ENCODE measurements at places on chromosomes 13 and 19.

DNA sequence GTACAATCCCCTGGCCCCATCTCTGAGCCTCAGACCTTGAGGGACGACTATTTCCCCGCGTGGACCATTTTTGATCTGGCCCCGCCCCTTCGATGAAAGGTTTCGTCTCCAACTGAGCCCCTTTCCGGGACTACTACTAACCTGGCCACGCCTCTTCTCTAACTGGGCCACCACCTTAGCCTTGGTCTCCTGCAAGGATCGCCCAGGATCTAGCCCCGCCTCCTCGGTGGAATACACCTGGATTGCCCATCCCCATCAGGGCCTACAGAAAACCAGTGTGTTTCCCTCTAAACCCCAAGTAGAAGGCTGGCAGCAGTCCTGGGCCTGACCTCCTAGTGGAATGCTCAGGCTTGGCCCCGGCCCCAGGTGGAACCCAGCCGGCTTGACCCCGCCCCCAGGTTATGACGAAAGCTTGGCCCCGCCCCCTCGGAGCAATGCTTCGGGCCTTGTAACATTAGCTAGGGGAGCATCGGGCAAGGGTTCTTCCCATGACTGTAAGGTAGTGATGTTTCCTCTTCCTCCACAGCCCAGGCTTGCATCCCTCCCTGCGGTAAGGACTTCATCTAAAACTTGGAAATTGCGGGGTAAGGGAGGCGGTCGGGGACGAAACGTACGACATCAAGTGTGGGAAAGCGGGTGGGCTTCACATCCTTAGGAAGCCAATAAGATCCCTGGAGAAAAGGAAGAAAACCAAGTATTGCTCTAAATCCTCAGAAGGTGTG, 9.1 kb downstream of the SPACA6 start:
- DNase-seq, result no peak

DNA sequence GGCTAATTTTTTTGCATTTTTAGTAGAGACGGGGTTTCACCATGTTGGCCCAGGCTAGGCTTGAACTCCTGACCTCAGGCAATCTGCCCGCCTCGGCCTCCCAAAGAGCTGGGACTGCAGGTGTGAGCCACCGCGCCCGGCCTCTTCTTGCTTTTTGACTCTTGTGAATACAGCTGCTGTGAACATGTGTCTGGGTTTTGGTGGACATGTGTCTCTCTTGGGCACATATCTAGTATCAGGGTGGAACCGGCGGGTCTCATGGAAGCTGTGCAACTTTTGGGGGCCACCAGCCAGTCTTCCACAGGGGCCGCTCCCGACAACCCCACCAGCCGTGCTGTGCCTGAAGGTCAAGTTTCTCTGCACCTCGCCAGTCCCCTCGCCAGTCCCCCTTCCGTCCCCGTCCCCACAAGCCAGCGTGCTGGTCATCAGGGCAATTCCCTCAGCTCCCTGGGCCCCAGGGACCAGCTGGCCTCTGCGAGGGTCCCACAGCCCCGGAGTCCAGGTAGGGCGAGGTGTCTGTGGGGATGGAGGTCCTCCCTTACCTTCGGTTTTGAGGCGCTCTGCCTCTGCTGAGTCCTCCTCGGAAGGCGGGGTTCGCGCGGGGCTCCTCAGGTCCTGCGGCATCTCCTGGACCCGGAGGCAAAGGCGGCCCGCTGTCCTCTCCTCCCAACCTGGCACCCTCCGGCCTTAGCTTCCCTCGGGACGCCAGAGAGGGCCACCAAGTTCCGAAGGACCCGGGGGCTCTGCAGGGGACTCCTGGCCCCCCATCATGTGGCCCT, 16.3 kb downstream of the SGTA start:
- DNase-seq, result no peak

- no peak for DNase-seq
Observed at GRCh38 chr13:110756219-110756631, 42.7 kb downstream of the ING1 start.

GRCh38 chr19:10961073-10961860, 437 bp downstream of the SMARCA4 start:
- peak; percentile 31 for DNase-seq

GRCh38 chr13:90868321-90868920, 479.1 kb upstream of the MIR17HG start:
- DNase-seq, result peak; percentile 26

DNA sequence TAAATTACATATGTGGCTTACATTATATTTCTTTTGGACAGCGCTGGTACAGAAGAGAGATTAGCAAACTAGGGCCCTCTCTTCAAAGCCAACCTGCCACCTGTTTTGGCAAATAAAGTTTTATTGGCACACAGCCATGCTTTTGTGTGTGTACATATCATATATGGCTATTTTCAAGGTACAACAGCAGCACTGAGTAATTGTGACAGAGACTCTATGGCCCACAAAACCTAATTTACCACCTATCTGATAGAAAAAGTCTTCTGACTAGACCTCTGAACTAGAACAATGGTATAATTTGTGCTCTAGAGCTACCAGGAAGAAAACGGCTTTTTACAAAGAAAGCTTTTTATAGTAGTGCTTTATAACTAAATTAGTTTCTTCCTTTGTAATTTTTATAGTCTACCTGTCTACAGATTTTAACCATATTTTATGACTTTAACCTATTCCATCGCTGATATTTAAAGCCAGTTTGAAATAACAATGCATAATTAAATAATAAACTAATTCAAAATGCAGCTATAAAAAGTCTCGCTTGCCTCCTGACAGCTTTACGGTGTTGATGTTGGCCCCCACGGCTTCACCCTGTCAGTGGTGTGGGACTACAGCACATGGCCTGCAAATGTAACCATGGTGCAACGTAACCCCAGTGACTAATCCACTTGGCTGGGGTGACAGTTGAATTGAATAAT, 17.7 kb upstream of the DPY19L3 start:
- no peak for DNase-seq

- no peak for DNase-seq
Observed at GRCh38 chr13:43227721-43228120, 204.3 kb downstream of the DNAJC15 start.

- DNase-seq, result no peak
Observed at GRCh38 chr13:43116242-43116641, 92.9 kb downstream of the DNAJC15 start.

DNA sequence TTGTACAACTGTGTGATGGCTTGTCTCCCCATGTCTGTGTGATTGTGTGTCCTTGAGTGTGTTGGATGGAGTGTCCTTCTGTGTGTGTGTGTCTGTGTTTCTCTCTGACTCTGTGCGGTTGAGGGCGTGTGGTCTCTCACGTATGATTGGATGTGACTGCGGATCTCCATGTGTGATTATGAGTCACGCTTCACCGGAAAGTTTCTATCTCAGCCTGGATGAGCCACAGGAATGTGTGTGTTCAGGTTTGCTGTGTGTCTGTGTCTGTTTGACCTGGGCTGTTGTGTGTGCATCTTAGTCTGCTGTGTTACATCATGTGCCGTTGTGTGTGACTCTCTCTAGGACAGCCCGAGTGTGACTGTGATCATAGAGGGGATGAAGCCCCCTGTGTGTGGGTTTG, 15.5 kb upstream of the ZNF835 start:
- no peak for DNase-seq

- DNase-seq, result peak; percentile 3
Observed at GRCh38 chr13:98869408-98870090, 108.3 kb downstream of the DOCK9 start.

DNA sequence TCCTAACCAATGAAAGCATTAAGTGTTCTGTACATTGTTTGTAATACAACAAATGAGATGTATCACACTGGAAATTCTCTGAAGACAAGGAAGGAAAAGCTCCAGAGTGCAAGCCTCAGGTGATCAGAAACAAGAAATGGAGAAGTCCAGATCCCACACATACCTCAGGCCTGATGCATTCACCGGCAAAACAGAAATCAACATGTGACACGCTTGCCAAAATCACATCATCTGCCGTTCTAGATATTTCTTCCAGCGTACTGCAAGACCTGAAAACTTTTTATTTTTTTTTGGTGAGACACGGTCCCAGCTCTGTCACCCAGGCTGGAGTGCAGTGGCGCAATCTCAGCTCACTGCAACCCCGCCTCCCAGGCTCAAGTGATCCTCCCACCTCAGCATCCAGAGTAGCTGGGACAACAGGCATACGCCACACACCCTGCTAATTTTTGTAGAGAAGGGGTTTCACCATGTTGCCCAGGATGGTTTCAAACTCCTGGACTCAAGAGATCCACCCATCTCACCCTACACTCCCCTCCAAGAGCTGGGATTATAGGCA, 48.6 kb downstream of the FOXO1 start:
- no peak for DNase-seq

- no peak for DNase-seq
Observed at GRCh38 chr19:8208922-8209461, at the start of gene CERS4. Gene CERS4 (plus strand): TSS chr19:8209370. CDS start chr19:8251077, 41,707 bp downstream.

GRCh38 chr19:45121827-45122345, 28.9 kb downstream of the PPP1R37 start:
- no peak for DNase-seq

GRCh38 chr19:48493718-48494401, 17.8 kb downstream of the LMTK3 start:
- no peak for DNase-seq

DNA sequence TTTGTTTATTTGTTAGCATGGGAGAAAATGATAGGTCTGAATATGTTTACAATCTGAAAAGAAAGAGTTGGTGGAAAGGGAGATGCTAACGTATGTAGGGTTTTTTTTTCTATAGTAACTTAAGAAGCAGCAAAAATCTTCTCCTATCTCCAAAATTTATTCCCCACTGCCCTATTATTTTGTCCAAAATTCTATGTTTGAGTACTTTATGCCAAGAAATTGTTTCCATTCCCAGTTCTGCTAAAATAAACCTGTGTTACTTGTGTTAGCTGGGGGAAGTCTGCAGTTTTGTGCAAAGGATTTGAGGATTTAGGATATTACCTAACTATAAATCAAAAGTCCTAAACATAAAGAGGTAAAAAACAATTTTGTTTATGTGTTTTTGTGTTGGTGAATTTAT, 2770.4 kb upstream of the PCDH20 start:
- DNase-seq, result no peak

DNA sequence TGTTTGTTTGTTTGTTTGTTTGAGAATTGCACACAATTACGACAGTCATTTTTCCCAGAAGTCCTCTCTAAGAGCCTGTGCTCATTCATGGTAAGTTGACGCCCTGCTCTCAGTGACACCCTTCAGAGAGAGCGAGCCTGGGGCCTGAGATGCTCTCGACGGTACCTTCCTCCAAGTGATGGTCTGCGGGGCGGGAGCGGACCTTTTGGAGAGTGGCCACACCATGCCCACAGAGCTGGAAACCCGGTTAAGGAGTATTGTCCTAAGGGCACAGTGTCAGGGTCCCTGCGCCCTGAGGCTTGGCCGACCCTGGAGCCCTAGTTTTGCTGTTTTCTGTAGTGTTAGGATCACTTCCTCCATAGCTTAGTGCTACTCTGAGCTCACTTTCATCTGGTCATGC, 3.6 kb downstream of the POP4 start:
- DNase-seq, result no peak

GRCh38 chr13:111258637-111259036, 61.8 kb upstream of the TEX29 start:
- DNase-seq, result no peak

DNA sequence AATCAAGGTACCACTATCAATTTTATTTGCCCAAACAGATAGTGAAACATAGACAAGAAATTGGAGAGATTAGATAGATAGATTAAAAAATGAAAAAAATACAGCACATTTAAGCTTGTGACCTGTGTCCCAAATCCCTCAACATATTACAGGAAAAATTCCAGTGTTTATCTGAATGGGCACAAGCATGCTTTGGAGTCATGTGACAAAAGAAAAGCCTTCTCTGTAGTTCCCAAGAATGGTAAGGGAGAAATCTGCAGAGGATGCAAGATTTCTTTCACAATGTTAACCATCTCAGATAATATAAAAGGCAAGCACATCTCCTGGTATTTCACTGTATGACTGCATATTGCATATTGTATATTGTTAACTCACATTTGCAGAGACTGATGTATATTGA, 168.0 kb downstream of the PCDH9 start:
- DNase-seq, result no peak

DNA sequence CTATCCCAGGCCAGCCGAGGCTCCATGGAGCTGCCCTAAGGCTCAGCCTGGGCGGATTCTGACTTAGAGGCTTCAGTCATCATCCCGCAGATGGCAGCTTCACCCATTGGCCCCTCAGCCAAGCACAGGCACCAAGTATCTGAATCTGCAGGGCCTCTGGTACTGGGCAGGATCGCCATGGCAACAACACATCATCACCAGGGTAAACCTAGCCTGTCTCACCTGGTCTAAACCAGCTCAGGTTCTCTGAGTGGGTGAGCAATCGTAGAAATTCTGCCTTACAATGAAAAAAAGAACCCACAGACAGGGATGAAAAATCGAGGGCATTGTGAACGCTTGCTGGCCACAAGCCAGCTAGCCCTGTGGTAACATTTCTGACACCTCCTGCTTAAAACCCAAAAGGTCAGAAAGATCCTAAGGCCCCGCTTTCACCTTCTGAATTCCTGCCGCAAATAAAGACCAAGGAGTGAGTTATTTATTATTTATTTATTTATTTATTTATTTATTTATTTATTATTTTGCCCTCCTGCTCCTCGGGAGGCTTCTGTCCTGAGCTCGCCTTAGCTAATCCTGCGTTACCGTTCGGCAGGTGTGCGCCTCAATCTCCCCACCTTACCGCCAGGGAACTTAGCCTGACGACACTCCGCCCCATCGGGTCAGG, 12.0 kb upstream of the CEACAM21 start:
- DNase-seq, result no peak

DNA sequence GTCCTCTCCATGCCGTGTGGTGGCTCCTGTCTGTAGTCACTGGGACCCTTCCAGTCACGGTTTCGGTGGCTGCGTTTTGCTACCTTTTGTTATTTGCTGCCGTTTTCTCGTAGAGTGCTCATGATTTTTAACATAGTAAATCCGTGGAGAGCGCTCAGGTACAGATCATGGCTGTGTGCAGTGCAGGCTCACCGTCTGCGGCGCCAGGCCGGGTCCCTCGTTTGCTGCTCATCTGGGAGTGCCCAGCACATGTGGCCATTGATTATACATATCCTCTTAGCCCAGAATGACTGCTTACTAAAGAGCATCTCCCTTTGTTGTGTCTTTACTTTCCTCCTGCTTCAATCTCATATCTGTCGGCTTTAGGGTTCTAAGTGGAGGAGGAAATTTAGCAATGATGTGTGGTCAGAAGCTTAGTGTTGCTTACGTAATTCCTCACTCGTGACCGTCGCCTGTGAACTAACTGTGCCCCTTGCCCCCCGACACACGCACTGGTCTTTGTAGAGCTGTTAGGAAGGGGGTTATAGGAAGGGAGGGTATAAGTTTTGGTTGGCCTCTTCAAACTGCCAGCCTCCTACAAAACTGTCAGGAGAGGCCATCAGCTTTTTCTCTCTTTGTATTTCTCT, 31.8 kb downstream of the TFDP1 start:
- peak; percentile 28 for DNase-seq

GRCh38 chr13:101624210-101624922, 171.9 kb downstream of the ITGBL1 start:
- peak; percentile 27 for DNase-seq

- peak; percentile 44 for DNase-seq
Observed at GRCh38 chr13:76440568-76440967, 445.6 kb downstream of the KCTD12 start.

- no peak for DNase-seq
Observed at GRCh38 chr13:51475727-51476501, 23.1 kb upstream of the INTS6 start.

- DNase-seq, result no peak
Observed at GRCh38 chr13:97043302-97043701, 49.0 kb upstream of the OXGR1 start.

Data from KBM-7 (cell line).